Stimulated activated CD8-positive, alpha-beta memory T cell treated with anti-CD3 and anti-CD28 coated beads, Interleukin-7, amount 100 ng/mL, for 1 hour (primary cell): ENCODE measurements at places on chromosomes 4 and X.

- DNase-seq: no peak
Measured at GRCh38 chr4:144666539-144667175, 20.7 kb downstream of the HHIP start.

GRCh38 chrX:25084446-25084845 lies 68.7 kb upstream of the ARX start:
- no peak for DNase-seq

DNA sequence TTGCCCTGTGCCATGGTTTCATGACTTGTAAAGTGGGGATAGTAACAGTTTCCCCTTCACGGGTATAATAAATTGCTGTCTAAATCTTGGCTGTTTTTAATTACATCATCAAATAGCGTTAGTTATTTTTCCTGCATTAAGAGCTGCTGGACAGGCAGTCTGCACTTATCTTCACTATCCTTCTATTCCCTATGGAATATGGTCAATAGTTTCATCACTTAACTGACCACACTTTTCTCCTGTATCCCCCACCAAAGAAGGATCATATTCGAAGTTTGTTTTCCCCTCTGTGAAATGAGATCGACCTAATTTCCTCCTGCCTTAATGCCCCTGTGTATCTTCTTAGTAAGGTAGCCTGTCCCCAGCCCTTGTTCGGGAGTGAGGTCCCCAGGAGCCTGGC lies 133.2 kb downstream of the SHROOM3 start:
- DNase-seq: no peak

DNA sequence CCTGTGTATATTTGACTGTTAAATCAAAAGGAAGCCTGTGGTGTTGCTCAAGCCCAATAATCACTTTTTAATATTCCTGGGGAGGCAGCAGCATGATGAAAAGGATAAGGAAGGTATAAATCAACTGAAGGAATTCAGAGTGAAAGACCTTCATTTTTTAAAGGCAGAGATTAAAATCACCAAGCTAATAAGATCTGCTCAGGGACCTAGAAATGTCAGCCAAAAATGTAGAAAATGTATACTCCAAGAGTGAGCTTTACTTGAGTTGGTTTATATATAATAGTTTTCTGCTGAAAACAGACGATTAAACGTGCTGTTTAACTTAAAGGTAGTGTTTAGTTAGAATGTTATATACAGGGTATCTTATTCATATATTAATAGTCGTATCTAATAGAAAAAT lies 549.3 kb downstream of the IQCM start:
- no peak for DNase-seq

- DNase-seq: no peak
Measured at GRCh38 chrX:132407691-132408090, 81.1 kb downstream of the MBNL3 start.

- no peak for DNase-seq
Measured at GRCh38 chrX:17820100-17820499, 41.0 kb downstream of the RAI2 start.

DNA sequence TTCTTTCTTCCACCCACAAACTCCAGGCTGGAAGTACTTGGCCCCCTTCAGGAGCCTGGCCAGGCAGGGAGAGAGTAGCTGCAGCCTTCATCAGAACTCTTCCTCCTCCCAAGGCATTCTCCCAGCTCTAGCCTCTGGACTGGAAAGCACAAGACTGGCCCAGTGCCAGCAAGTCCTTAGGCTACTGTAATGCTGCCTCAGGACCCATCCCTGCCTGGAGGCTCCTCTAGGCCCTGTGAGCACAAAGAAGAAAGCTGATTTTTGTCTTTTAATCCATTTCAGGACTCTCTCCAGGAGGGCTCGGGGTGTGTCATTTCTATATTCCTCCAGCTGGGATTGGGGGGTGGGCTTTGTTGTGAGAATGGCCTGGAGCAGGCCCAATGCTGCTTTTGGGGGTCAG lies 10.8 kb downstream of the AWAT2 start:
- no peak for DNase-seq

DNA sequence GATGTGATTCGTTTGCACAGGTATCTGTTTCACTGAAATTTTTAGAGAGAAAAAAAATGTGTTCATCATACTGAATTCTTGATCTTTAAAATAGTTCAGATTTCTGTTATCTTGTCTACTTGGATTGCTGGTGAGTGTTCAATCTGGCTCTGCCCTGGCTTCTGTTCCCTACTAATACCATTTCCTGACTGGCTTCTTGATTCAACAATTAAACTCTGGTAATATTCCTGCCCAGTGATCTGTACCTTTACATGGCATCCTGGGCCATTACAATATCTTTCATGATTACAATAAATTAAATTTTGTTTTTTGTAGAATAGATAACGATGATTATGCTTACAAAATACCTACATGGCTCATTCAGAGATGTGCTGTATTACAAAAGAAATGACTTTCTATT lies 1388.0 kb upstream of the TENM3 start:
- DNase-seq: no peak

DNA sequence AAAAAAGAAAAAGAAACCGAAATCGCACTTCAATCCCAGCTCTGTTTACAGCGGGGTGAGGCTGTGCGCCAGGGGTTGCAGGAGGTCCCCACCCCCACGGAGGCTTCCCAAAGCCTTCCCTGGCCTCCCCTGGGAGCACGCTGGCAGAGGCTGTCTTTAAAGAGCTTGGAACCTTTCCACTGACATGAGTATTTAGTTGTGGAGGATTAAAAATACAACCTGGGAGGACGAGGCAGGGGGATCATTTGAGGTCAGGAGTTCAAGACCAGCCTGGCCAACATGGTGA lies 69.1 kb downstream of the PPP2R2C start:
- DNase-seq: no peak

DNA sequence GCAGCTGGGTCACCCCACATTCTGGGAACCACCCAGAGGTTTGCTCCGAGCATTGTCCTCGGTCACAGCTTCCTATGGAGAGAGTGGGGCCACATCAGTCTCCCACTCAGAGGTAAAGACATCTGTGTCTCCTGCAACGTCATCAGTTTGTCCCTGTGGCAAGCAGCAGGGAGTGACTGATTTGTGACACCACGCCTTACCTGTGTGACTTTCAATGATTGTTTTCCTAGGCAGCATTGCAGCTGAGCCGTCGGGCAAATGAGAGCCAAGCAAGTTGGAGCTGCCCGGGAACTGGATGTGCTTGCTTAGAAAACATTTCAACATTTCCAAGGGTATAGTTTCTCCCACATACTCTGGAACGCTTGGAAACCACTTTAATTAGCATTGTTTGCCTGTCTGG lies 29.7 kb upstream of the HELT start:
- DNase-seq: no peak

DNA sequence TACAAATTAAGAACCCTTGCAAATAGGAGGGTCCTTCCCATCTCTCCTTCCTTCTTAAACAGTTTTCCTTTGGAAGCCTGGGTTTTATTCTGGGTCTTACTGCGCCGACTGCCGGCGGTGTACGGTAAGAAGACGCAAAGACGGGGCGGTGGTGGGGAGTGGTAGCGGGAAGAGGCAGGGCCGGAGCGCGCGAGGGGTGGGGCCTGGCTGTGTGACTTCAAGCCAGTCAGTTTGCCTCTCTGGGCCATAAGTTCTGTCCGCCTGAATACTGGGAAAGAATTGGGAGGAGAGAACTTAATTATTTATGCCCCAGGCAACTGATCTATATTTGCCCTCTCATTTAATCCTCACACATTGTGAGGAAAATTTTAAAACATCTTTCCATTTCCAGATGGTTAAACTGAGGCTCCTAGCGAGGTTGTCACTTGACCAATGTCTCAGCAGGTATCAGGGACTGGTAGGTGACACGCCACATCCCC lies 726 bp upstream of the KANTR start:
- no peak for DNase-seq

DNA sequence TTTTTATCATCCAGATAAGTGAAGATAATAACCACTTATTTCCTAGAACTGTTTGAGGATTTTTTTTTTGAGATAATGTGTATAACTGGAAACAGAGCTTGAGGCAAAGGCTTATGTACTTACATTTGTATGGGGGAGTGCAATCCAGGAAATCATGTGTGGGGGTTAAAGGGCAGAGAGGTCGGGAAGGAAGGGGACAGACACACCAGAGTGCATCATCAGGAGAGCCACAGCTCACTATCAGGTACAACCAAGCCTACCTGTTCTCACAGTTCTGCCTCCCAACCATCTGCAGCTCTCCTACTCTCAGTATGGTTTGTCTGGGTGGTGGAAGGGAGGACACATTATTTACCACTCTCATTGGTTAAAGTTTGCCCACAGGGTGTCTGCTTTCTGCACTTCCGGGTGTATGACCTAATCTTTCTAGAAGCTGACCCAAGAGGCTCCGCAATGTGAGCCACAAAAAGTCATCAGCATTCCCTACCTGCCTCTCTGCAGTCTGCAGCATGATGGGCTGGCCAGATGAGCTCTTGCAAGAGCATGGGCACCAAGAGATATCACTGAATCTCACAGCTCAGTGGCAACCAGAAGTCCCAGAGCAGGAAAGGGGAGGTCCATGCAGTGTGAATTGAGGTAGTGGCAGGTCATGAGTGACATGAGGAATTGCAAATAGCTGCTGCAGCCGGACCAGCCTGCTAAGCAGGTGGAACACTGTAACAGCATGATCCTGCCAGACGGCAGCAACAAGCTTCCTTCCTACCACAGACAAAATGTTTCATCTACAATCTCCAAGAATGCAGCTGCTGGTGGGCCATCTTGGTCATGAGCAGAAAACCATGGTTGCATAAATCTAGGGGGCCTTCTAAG lies 36.9 kb upstream of the SPRY1 start:
- no peak for DNase-seq

DNA sequence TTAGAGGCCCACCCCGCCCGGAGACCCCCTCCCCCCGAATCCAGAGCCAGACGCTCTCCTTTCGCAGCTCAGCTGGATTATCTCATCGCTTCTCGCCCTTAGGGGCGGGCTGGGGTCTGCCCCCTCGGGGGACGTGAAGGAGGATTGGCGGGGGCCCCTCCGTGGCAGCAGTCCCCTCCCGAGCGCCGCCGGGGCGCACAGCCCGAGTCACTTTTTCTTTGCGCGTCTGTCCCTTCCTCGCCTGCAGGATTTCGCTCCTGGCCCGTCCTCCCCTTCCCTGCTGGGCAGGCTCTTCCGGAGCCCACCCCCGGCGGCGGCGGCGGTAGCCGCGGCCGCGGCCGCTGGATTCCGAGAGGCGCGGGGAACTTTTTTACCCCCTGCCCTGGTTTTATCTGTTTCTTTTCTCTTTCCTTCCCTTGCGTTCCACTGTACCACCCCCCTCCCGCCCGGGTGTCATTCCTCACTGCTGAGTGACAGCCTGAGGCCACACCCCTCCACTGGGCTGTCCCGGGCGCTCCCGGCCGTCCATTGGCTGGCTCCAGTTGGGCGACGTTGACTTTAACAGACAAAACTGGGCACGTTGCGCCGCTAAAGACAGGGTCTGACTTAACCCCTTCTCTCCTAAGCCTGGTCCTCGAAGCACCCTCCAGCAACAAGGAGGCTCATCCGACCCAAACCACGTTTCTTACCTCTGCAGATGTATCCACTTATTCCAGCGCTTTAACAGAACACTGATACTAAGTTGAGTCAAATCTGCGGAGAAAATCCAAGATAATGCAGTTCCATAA lies 492 bp upstream of the NKX3-2 start:
- no peak for DNase-seq

DNA sequence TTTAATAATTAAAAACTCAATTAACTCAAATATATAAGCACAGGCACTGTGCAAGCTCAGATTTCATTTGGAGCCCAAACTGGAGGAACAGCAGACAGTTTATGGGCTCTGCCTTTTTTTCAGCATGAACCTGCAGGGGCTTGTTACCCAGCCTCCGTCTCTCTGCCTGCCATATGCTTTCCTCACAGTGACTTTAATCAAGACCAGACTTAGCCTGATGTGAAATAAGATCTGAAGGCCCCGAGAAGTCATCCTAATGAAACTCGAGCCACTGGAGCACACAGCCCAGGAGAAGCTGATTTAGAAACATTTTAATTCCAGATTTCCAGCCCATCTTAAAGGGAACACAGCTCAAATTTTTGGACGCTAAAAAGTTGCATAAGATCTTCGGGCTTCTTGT lies 55.6 kb downstream of the SPATA18 start:
- no peak for DNase-seq

DNA sequence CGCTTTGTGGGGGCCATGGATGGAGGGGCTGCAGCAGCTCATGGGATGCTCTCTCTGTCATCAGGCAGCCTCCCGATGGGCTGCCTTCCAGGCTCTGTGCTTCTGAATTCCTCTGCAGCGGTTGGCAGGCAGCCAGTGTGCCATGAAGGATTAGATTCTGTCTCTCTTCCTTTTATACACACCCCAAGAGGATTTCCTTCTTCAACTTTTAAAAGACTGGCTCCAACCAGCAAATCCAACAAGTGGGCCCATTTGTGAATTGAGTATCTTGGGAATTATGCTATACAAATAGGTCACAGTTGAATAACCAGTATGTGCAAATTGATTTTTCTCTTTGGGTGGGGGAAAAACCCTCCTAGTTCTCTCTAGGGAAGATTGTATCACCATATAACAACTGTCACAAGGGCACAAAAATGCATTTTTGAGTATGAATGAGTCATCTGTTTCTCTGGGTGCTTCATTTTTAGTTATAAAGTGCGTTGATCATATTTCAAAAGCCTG lies 96.8 kb upstream of the FAT1 start:
- no peak for DNase-seq

DNA sequence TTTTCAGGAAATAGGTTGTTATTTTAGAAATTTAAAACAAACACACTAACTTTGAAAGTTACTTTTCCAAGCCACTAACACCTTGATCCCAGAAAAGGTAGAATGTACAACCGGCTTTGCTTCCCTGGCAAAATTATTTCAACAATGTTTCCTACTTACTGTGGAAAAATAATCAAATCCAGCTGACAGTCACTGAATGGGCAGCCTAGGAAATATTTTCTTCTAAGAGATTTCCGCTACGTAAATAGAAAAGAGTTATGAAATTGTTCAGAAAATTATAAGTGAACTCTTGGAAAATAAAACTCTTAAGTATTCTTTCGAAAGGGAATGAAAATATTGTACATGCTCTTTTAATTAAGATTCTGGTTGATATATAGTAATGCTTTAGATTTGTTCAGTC lies 195.7 kb downstream of the GASK1B start:
- no peak for DNase-seq

DNA sequence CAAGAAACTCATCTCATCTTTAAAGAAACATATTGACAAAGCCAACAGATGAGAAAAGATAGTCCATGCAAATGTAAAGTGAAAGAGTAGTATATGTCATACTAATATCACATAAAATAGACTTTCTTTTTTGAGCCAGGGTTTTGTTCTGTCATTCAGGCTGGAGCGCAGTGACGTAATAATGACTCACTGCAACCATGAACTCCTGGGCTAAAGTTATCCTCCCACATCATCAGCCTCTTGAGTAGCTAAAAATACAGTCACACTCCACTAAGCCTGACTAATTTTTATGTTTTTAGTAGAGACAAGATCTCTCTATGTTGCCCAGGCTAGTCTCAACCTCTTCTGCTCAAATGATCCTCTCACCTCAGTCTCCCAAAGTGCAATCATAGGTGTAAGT lies 51.8 kb upstream of the TRAM1L1 start:
- no peak for DNase-seq

- DNase-seq: no peak
Measured at GRCh38 chr4:164799410-164799809, 45.5 kb downstream of the SMIM31 start.
